Nasal cavity respiratory epithelium epithelial cell of viscerocranial mucosa (primary cell): ENCODE measurements at places on chromosomes 4 and X. TPM values are rescaled to one million over a fixed set of nuclear protein-coding genes. Genes with fewer than 3 reads are reported as not detected.

Gene POU4F2
- not detected in 2 replicates for total RNA-seq

Gene CTAG2
- total RNA-seq = not detected in 2 replicates

Gene MYL5
- total RNA-seq = 4.1 and 7.8 TPM in 2 replicates

Gene DIPK2B
- not detected in 2 replicates for total RNA-seq

Gene H2BW2
- total RNA-seq = not detected in 2 replicates

Gene BST1
- 0.14 and 0.68 TPM in 2 replicates for total RNA-seq

Gene ARMCX1
- total RNA-seq = 10.3 and 13.0 TPM in 2 replicates

Gene SH2D1A
- under 0.01 TPM in 1 of 2 replicates, not detected in the other for total RNA-seq

Gene ASB9
- 0.43 TPM in 1 of 2 replicates, not detected in the other for total RNA-seq

Gene NAA11
- total RNA-seq = not detected in 2 replicates

Gene TLR6
- 0.34 and 0.50 TPM in 2 replicates for total RNA-seq

Gene ADAMTS3
- total RNA-seq = 0.78 and 1.0 TPM in 2 replicates

Gene PPP4R3C
- not detected in 2 replicates for total RNA-seq

Gene PABPC5
- not detected in 2 replicates for total RNA-seq

Gene GLOD5
- total RNA-seq = not detected in 2 replicates

Gene WAS
- under 0.01 and 0.28 TPM in 2 replicates for total RNA-seq

Gene MAGEC1
- total RNA-seq = not detected in 2 replicates

Gene TET2
- total RNA-seq = 11.3 and 18.8 TPM in 2 replicates

Gene RAB9B
- total RNA-seq = 0.07 TPM in 1 of 2 replicates, not detected in the other

Gene PASD1
- total RNA-seq = not detected in 2 replicates

Gene PAGE2
- not detected in 2 replicates for total RNA-seq

Gene MEPE
- not detected in 2 replicates for total RNA-seq

Gene ITIH6
- total RNA-seq = not detected in 2 replicates

Gene PLK4
- 1.2 and 1.4 TPM in 2 replicates for total RNA-seq

Gene TBC1D8B
- 3.4 and 5.9 TPM in 2 replicates for total RNA-seq

Gene SYP
- under 0.01 TPM in 1 of 2 replicates, not detected in the other for total RNA-seq

Gene TLL1
- total RNA-seq = 0.50 and 1.0 TPM in 2 replicates

Gene SLC6A14
- 9.5 and 19.8 TPM in 2 replicates for total RNA-seq

Gene ZFYVE28
- total RNA-seq = 0.68 and 0.93 TPM in 2 replicates

Gene GAGE12J
- not detected in 2 replicates for total RNA-seq

Gene CLDN24
- total RNA-seq = not detected in 2 replicates

Gene ADGRL3
- under 0.01 and 0.36 TPM in 2 replicates for total RNA-seq

Gene FAM184B
- total RNA-seq = under 0.01 TPM in 1 of 2 replicates, not detected in the other

Gene IL2
- total RNA-seq = not detected in 2 replicates

Gene FAM47E
- 0.34 and 2.1 TPM in 2 replicates for total RNA-seq

Gene PCYT1B
- 0.21 and 0.34 TPM in 2 replicates for total RNA-seq

Gene TMPRSS11F
- 4.8 and 8.7 TPM in 2 replicates for total RNA-seq

Gene TKTL2
- total RNA-seq = not detected in 2 replicates

Gene DDIT4L
- total RNA-seq = 1.0 and 2.6 TPM in 2 replicates

Gene NMU
- total RNA-seq = 4.7 and 13.7 TPM in 2 replicates

Gene GC
- not detected in 2 replicates for total RNA-seq

Gene RPL9
- total RNA-seq = 1,708 and 3,288 TPM in 2 replicates

Gene SULT1B1
- under 0.01 and 0.28 TPM in 2 replicates for total RNA-seq

Gene CENPVL2
- total RNA-seq = not detected in 2 replicates

Gene HSFX2
- total RNA-seq = 0.21 TPM in 1 of 2 replicates, not detected in the other

Gene SLC10A4
- total RNA-seq = not detected in 2 replicates

Gene PAGE4
- not detected in 2 replicates for total RNA-seq

Gene GPR119
- not detected in 2 replicates for total RNA-seq
